ENCODE measurements at places on chromosomes 11 and 22.

DNA sequence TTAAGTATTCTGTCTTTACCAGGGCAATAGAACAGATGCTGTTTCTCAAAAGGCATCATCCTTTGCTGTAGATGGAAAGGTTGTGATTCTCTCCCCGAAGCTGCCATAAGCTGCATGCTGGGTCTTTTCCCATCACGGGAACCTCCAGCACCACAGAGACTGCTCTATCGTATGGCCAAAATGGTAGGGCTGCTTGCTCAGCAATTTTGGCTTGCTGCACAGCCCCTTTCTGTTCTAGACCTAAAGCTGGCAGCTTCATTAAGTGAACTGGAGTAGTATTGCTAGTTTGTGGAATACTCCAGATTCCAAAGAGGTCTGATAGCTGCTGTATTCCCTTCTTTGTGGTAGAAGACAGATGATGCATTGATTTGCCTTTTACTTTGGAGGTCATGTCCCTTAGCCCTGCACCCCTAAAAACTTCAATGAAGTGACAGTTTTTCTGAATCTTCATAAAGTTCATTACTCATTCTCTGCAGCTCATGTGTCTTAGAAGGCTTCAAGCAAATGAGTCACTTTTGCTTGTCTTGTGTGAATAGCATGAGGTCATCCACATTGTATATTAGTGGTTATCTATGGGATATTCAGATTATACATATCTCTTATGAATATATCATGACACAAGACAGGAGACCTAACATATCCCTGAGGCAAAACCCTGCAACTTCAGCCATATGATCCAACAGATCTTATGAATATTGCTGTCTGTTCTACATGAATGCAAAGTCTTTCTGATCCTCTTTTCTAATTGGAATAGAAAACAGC lies 245.3 kb downstream of the FAM76B start:
- DNase-seq, result no peak

DNA sequence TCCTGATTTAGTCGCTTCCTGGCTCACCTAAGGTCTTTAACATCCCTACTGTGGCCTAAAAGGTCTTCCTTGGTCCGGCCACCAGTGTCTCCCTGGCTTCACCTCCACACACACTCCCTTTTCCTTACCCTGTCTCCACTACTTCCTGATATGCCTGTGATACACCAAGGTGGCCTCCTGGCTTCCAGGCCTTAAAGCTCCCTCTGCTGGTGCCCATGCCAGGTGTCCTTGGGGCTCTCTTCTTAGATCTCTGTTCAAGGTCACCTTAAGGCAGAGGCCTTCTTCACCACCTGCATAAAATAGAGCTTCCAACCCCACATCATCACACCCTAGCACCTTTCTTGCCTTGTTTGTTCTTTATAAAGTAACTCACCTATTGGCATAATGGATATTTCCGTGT lies 787.7 kb downstream of the NTM start:
- no peak for DNase-seq

DNA sequence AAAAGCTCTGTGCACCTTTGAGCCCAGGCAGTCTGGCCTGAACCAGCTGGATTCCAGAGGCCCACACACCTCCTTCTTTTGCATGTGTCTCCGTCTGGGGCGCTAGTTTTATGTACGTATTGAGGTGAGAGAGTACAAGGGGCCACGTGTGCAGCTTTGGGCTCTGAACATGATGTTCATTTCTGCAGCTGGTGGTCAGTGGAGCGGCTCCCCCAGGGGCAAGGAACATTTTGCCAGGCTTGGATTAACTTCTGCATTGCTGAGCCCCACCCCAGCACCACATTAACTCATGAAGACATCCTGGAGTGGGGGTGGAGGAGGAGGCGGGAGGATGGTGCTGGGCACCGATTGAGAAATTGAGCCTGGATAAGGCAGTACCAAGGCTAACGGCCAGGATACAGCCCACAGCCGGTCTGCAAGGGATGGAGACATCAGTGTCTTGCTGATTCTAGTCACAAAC lies 13.8 kb downstream of the USP2 start:
- DNase-seq, result no peak

DNA sequence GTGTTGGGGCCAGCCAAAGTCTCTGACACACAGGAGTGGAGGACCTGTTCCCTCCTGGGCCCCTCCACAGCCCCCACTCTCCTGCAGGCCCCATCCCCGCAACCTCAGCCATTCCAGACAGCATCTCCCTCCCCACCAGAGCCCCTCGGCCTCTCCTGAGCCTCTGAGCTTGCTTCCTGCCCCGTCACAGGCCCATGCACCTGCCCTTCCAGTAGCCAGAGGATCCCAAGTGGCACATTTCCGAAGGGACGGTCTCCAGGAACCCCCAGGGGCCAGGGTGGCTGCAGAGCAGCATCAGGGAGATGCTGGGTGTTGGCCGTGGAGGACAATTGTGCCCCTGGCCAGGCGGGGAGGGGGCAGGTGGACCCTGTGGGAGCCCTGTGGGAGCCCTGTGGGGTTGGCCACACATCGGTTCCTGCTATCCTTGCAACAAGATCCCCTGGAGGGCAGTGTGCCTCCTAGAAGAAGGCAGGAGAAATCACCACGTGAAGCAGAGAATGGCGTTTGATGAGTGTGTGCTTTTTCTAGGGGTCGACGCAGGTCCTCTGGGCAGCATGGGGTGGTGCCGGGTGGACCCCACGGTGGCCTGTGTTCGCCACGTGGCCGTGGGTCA lies 45.3 kb upstream of the PPARA start:
- DNase-seq, result no peak

GRCh38 chr22:32646476-32646875 lies 155.0 kb upstream of the TIMP3 start:
- no peak for DNase-seq

- no peak for DNase-seq
Measured at GRCh38 chr11:7593481-7593880, 79.7 kb downstream of the PPFIBP2 start.

DNA sequence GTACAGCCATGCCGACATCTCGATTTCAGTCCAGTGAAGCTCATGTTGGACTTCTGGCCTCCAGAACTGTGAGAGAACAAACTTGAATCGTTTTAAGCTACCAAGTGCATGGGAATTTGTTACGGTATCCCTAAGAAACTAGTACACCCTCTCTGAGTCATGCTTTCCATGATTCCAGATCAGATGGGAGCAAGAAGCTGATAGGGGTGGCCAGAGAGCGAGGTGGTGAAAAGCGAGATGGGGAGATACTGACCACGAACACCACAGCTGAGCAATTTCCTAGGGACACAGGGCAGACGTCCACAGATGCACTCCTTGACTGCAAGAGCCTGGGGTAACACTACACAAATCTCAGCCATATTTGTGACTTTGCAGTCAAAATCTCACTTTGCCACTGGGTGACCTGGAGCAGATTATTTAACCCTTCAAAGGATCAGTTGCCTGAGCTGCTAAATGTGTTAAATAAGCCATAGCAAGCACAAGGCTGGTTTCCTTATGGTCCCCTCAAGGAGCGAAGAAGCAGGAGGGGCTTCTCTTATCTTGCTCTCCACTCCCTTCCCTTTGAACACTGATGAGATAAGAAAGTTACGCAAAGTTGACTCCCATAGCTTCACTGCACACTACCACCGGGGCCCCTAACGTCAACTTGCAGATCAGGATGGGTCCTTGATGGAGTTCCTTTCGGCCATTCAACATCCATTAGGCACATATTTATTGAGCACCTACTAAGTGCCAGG lies 22.6 kb upstream of the RCN1 start:
- no peak for DNase-seq

- peak; percentile 5 for DNase-seq
Measured at GRCh38 chr11:110069158-110069737, 23.9 kb upstream of the ZC3H12C start.

- no peak for DNase-seq
Measured at GRCh38 chr11:14041040-14041439, 78.5 kb downstream of the SPON1 start.

GRCh38 chr11:32184723-32185376 lies 94.0 kb downstream of the RCN1 start:
- no peak for DNase-seq

- no peak for DNase-seq
Measured at GRCh38 chr11:12517306-12517705, 139.9 kb downstream of the PARVA start.

DNA sequence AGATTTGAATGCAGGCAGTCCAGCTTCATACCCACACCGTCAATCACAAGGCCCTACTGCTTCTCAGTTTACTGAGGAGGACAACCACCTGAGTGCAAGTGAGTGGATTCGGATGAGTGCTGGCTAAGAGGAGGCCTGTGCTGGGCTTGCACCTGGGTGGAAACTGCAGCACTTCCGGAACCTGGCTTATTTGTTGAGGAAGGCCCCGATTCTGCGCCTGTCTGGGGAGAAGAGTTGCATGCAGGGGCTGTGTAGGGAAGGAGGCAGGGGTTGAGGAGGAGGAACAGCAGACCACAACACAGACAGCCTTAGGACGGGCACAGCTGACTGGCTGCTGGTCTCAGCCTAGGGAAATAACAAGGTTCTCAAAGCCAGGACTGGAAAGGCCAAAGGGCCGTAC lies 20.8 kb downstream of the ABTB2 start:
- DNase-seq, result no peak

GRCh38 chr11:128579798-128580504 lies 7.4 kb downstream of the ETS1 start:
- DNase-seq, result no peak

DNA sequence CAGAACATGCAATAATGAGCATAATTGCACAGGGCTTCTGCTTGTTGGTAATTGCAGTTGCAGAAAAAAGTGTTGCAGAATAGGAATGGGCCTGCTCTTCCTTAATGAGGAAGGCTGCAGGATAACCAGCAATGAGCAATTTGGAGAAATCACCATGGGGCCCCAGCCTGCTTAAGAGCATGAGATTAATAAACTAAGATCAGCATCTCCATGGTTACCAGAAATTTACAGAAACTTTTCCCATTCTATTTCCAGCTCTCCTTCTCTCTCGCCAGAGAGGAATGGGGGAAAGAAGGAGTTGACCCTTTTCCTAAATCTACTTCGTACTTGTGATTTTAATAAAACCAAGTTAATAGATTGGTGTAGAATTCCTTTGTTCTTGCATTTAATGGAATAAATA lies 80.9 kb upstream of the CSNK2A3 start:
- no peak for DNase-seq

DNA sequence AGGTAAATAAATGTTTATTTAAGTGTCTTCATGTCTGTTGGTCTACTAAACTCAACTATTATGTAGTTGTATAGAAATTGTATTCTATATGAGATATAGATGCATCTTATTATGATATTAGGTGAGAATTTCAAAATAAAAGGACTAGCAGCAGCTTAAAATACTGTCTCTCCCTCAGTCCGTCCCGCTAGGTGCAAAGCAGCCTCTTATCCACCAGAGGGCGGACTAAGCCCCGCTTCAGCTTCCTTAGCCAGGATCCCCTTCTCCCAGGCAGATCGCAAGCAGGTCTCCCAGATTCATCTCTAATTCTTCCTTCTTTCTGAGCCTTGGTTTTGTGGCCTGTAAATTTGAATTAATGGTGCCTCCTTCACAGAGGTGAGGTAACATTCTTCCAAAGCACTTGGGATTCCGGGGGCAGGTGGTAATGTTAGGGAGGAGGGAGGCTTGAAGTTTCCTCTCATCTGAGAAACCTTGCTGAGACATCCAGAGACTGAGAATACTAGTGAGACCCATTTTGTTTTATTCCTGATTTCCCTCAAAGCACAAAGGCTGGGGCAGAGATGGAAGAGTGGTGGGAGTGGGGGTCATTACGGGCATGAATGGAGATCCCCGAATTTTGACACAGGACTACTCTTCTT lies 13.5 kb upstream of the INSC start:
- no peak for DNase-seq

DNA sequence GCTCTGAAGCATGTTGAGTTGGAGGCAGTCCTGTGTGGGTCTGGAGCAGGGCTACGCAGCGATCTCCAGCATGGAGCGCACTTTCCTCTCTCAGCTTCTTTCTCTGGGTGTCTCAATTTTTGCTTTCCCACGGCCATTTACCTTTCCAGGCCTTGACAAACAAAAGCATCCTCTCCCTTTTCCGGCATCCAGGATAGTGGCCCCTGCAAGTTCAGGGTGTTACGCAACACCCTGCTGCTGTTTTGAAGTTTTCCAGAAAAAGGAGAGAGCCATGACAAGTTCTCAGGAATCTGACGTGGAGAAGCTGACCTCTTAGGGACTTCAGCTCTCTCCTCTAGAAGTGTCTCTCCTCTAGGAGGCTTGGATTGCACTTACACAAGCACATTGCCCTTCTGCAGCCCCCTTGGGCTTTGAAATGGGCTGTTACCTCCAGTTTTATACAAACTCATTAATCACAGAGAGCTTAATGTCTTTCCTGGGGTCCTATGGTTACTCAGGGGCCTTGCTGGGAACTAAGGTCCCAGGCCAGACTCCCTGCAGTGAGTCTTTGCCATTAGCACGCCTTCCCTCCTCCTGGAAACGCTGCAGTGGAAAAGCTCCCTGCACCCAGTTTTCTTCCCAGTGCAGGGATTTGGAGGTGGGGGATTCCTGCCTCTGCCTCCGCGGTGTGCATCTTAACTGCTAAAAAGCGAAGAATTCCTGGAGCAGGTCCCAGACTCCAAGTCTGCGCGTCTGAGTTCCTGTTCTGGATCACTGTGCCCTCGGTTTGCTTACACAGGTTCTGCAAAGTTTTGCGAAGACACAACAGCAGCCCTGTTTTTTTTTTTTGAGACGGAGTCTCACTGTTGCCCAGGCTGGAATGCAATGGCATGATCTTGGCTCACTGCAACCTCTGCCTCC lies 80.4 kb downstream of the BARX2 start:
- DNase-seq, result no peak

DNA sequence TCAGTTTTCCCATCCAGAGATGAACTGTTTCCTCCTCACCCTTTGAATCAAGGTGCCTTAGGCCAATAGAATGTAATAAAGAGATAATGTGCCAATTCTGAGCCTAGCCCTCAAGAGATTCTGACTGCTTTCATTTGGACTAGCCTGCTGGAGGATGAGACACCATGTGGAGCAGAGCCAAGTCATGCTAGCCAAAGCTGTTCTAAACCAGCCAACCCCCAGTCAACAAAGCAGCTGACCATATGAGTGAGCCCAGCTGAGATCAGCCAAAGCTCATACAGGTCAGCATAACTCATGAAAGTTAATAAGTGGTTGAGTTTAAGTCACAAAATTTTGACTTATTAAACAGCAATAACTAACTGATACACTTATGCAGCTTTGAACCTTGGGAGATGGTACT lies 66.7 kb upstream of the DBX1 start:
- no peak for DNase-seq

DNA sequence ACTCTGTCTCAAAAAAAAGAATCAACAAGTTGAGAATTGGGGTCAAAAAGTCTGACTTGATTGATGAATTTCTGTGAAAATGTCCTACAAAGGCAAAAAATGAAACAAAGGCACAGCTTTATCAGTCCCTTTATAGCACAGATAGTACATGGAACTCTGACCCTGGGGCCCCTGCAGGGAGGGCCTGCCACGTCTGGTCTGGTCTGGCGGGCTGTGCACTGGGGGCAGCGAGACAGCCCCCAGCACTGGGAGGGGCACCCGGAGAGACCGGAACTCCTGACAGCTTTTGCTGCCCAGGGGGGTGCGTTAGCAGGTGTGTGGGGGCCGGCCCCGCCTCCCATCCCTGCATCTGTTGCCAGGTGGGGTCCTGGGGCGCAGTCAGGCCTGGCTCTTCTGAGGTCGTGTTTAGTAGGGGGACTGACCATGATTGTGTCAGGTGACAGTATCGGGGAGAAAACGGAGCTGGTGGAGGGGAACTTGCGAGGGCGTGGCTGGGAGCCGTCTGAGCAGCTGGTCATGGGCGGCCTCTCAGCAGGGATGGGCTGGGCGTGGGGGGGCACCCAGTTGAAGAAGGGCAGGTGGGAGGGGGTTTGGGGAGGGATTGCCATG lies 51.7 kb downstream of the GRAMD4 start:
- no peak for DNase-seq

Measured in hypothalamus (tissue), 51 donors.